ENCODE measurements at places on chromosomes 1 and 21.

- peak; percentile 23 for DNase-seq
Observed at GRCh38 chr1:185345913-185346720, 29.1 kb upstream of the IVNS1ABP start.

DNA sequence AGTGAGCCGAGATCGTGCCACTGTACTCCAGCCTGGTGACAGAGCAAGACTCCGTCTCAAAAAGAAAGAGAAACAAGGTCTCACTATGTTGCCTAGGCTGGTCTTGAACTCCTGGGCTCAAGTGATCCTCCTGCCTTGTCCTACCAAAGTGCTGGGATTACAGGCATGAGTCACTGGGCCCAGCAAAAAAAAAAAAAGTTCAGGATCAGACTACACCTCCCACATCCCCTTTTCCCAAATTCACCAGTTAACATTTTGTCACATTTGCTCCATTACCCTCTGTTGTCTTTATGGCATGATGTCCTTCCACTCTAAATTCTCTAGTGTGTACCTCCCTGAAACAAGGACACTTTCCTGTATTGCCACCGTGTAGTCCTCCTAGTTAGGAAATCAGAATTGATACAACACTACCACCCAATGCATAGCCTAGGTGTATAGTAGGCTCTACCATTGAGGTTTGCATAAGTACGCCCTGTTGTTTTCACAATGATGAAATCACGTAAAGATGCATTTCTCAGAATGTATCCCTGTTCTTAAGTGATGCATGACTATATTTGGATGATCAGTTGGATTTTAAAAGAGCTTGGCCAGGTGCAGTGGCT is 10.7 kb downstream of the SPEN start:
- DNase-seq = no peak

DNA sequence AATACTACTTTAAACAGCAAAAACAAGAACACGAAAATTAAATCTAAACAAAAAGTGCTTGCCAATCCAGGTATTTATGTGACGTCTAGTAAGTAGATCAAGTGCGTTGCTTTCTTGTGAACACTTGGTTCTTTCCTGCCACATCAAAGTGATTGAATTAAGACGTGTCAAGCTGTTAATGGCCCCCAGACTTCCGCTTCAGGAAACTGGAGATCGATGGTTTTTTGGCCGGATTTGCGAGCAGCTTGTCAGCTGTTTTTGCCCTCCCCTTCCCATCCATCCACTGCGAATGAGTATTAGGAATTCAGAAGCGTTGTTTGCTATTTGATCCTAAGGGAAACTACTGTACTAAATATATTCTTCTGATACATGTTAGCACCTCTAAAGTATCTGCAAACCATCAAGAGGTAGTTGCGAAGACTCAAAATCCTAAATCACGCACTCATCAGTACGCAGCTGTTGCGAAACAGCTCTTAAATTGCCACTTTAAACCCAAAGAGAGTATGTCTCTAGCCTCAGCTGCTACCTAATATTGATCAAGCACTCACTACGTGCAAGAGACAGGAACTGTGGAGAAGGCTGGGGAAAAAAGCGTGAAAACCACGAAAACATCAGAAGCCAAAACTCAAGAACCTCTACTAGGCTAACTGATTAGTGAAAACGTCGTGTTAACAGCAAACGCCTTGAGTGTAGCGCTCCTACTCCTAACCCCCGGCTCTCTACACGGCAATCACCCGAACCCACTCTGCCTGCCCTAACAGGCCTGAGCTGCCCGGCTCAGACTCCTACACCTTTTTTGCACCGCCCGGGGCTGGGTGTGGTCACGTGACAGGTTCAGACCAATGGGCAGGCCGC is 473 bp upstream of the BRDT start:
- DNase-seq = no peak

GRCh38 chr1:236103059-236103458 is 38.2 kb upstream of the NID1 start:
- no peak for DNase-seq

- DNase-seq = no peak
Observed at GRCh38 chr1:201459775-201460174, 9.2 kb downstream of the PHLDA3 start.

- DNase-seq = no peak
Observed at GRCh38 chr1:21045351-21045750, 131.3 kb downstream of the EIF4G3 start.

- no peak for DNase-seq
Observed at GRCh38 chr1:111489604-111490003, 13.8 kb downstream of the ADORA3 start.

- DNase-seq = no peak
Observed at GRCh38 chr21:42515708-42516502, 2.3 kb downstream of the SLC37A1 start.

GRCh38 chr21:42032266-42032665 is 22.1 kb upstream of the ZBTB21 start:
- no peak for DNase-seq

GRCh38 chr1:81954534-81955020 is 153.8 kb downstream of the ADGRL2 start:
- DNase-seq = no peak

DNA sequence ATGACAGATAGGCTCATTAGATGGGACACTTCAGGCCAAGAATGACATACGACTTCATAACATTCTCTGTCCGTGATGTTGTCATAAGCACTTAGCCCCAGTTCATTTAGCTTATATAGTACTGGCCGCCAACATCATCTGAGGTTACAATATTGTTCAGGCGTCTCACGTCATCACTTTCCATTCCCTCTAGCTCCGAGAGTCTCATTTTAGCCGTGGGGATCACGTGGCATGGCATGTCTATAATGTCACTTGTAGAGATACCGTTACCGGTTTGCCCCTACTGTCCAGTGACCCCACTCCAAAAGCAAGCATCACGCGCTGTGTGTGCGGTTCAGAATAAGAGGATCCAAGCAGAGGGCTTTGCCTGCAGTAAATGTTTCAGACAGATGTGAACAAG is 34.6 kb upstream of the HEATR1 start:
- no peak for DNase-seq

DNA sequence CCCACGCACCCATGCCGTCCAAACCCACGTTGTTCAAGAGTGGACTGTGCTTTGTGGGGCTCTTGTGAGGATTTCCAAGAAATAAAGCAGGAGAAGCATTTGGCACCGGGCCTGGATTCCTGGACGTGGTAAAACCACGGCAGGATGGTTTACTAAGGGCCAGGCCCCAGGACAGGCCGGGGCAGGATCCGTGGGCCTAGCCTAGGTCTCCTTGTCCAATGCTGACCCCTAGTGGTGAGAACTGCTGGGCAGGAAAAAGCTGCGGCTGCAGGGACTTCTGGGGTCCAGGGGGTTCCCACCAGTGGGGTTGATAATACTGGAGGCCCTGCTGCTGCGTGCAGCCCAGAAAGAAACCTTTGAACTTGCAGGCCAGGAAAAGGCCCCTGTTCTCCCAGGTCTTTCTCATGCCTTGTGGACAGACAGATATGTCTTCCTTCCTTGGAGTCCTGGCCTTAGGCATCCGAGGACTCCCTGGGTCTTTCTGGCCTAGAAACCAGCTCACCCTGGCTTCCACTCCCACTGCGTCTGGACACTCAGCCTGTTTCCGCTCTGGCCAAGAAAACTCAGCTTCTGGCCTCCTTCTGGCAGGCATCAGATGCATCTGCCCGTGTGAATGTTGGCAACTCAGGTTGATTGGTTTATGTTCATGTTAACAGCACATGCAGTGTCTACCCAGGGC is 106.9 kb upstream of the TMEM51 start:
- DNase-seq = no peak

DNA sequence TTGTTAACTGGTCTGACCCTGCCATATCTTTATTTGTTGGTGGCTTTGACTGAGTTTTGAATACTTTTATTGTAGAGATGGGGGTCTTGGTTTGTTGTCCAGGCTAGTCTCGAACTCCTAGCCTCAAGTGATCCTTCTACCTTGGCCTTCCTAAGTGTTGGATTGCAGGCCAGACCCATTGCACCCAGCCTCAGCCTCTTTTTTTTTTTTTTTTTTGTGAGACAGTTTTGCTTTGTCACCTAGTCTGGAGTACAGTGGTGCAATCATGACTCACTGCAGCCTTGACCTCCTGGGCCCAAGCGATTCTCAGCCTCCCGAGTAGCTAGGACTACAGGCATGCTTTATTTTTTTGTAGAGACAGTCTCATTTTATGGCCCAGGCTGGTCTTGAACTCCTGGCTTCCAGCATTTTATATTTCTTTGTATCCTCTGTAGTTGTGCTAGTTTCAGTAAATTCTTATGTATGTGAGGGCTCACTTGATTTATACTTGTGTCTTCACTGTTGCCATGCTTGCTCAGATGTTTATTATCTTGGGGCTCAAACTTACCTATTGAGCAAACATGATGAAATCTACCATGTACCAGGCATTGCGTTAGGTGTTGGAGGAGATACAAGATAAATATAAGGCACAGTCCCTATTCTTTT is 24.1 kb downstream of the THRAP3 start:
- no peak for DNase-seq

DNA sequence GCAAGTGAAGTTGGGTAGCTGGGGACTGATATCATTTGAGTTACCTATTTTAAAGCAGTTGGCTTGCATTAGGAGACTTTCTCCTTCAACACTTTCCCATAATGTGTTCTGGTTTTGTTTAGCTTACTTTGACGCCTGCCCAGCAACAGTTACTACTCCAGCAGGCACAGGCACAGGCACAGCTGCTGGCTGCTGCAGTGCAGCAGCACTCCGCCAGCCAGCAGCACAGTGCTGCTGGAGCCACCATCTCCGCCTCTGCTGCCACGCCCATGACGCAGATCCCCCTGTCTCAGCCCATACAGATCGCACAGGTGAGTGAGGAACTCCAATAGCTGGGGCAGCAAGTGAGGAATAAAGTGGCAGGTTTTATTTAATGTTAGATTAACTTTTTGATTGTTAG is 144.3 kb downstream of the CD247 start:
- no peak for DNase-seq

DNA sequence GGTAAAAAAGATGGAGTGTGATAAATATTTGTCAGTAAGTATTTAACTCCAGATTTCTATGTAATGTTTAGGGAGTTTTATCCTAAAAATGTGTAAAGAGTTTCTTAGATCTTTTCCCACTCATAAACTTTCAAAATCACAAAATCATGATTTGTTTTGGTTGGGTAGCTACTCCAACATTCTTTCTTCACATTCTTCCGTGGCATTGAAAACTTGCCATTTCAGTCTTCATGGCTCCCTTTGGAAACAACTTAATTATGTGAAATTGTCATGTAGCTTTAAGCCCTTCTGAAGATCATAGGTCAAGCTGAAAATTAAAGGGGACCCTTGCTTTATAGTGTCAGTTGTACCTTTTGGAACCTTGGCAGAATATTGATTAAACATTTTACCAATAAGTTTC is 73.2 kb downstream of the ADGRL2 start:
- DNase-seq = no peak

GRCh38 chr1:95093296-95093695 is 20.5 kb upstream of the ALG14 start:
- DNase-seq = no peak

DNA sequence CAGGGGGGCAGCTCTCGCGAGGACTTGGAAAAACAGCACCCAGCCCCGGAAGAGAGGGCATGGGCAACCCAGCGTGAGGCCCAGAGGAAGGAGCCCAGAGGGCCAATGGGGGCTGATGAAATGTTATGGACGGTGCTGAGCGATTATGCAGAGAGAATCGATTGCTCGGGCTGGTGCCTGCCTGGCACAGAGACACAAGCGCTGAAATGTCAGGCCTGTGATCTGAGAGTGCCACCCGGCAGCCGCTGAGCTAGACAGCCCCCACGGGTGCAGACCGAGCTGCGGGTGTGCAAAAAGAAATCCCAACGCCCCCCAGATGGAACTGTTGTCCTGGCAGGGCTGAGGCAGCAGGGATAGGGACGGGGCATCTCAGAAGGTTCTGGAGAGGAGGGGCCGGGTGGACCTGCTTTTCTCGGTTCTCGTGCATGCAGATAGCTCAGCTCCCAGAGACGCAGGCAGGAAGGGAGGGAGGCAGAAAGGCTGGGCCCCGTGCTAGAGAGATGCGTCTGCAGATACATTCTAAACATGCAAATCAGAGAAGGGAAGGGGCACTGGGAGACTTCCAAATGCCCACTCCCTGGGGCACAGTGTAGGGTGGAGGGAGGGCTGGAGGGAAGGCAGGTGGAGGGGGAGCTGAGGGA is 41.5 kb downstream of the TAS1R2 start:
- no peak for DNase-seq

GRCh38 chr1:21552715-21553114 is 43.5 kb downstream of the ALPL start:
- DNase-seq = no peak

GRCh38 chr1:82099170-82099569 is 298.4 kb downstream of the ADGRL2 start:
- no peak for DNase-seq

- DNase-seq = no peak
Observed at GRCh38 chr1:244173240-244173639, 122.2 kb downstream of the ZBTB18 start.

GRCh38 chr1:205170532-205171269 is 40.8 kb downstream of the DSTYK start:
- no peak for DNase-seq

DNA sequence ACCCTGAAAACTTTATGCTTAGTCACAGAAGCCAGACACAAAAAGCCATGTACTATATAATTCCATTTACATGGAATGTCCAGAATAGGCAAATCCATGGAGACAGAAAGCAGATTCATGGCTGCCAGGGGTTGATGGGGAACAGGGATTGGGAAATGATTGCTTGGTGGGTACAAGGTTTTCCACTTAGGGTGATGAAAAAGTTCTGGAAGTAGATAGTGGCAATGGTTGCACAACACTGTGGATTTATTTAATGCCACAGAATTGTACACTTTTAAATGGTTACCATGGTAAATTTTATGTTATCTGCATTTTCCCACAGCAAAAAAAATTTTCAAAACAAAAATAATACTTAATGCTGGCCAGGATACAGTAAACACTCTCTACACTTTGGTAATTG is 40.6 kb downstream of the ENAH start:
- DNase-seq = no peak

DNA sequence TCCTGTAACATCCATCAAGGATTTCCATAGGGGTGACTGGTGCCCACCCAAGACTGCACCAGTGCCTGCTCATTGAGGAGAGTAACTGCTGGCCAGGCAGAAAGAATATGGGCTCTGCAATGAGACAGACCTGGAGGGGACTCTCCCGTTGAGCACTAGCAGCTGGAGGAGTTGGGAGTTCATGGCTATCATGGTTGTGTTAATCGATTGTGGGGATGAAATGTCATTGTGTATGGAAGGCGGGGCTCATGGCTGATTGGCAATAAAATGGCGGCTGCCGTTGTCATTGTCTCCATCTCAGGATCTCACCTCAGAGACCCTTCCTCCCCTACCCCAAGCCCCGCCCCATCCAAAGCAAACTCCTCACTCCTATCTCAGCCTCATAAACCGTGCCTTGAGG is 3.9 kb downstream of the TMEM125 start:
- DNase-seq = no peak

Measured in SIG-M5 (cell line).